Skin of body (tissue), 3 donors: ENCODE measurements at places on chromosomes 13 and 19. TPM values are rescaled to one million over a fixed set of nuclear protein-coding genes. Genes with fewer than 3 reads are reported as not detected.

DNA sequence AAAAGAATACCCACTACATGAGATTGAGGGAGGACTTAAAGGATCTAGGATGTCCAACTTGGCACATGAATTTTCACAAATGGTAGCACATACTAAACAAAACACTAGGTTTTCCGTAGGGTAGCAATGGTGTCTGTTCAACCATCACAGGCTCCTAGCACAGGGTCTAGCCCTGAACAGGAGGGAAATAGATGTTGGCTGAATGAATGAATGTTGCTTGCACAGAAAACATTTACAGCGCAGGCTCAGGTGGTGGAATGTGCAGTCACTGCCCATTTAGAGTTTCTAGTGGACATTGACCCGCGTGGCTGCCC, 1.9 kb upstream of the MYCBP2 start:
- no peak for DNase-seq

S1PR4 gene
- total RNA-seq, result 1.9 TPM

IL11 gene
- 0.30 TPM for total RNA-seq

ZNF132 gene
- 3.6 TPM for total RNA-seq

DNA sequence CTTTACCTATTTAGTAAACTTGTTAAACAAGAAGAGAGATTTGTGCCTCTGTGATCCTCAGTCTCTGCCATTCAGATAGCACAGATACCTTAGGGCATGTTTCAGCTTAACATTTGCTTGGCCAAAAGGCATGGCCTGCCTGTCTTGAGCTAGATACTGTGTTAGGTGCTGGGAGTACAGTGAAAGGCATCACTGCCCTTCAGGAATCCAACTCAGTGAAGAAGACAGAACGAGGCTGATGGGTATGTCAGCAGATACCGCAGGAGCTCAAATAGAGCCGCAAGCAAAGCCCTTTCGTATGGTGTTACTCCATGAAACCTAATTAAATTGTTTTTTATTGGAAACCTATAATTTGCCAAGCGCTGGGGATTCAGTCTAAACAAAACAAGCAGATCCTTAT, 12.9 kb downstream of the ZNF507 start:
- no peak for DNase-seq
